AG20443 (cell line): ENCODE measurements at places on chromosomes 7 and 10.

- no peak for DNase-seq
Observed at GRCh38 chr10:64286533-64286932, 765.3 kb downstream of the REEP3 start.

- DNase-seq, result no peak
Observed at GRCh38 chr10:110746969-110747608, 103.0 kb downstream of the RBM20 start.

DNA sequence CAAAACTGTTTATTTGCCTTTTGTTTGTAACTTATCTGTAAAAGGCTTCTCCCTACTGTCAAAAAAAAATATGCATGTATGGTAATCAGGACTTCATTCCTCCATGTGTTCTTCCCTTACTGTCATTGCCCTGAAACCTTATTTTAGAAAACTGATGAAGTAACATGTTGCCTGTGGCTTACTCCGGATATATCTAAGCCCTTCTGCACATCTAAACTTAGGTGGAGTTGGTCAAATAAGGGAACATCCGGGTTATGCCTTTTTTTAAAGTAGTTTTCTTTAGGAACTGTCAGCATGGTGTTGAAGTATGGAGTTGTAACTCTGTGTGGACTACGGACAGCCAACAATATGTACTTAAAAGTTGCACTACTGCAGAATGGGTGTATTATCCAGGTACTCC is 6.2 kb downstream of the SAR1A start:
- no peak for DNase-seq

- peak; percentile 38 for DNase-seq
Observed at GRCh38 chr7:137989094-137989493, 12.8 kb downstream of the CREB3L2 start.

DNA sequence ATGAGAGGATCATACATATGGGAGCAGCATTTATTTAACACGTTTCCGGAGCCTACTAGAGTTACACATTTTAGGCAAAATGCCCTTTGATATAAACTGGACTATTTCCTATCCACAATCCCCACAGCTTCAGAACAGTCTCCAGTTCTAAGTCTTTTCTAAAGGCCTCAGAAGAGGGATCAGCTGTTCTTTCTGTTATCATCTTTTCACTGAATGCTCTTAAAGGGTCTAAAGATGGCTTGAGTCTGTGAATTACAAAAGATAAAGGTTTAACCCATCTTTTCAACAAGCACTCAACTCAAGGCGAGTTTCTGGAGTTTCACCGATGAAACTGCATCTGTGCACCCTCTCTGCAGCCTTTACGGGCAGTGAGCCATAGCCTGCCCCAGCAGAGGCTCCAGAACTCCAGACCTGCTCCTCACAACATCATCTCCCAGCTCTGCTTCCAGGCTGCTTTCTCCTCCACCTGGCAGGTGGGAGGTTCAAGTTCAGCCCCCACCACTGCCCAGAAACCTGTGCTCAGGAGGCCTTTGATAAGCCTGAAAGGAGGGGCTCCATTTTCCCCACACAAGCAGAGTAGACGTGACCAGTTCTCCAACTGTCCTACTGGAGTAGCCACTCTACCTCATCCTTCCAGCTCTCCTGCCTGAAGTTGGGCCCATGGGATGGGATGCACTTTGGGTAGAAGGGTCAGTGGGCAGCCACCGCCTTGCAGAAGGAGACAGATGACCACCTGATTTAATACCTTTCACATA is 53.4 kb downstream of the HSPA12A start:
- no peak for DNase-seq

GRCh38 chr10:80528185-80528700 is 9.5 kb upstream of the SH2D4B start:
- no peak for DNase-seq

GRCh38 chr7:15937571-15937970 is 251.1 kb upstream of the MEOX2 start:
- no peak for DNase-seq

DNA sequence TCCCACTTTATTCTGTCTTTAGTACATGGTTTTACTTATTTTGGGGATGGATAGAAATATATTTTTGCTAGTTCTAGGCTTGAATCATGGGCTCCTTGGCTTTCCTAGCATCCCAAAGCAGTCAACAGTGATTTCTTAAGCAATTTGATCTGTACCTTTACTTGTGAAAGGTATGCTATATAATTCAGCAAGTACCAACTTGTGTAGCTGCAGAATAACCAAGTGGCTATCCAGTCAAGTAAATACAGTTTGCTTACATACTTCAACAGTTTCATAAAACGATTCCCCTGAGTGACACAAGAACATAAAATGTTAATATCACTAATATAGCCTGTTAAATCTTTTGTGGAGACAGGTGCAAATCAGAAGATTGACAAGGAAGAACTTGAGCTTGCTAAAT is 67.2 kb downstream of the PODXL start:
- no peak for DNase-seq

- peak; percentile 21 for DNase-seq
Observed at GRCh38 chr10:110912374-110912773, 6.6 kb downstream of the BBIP1 start.

DNA sequence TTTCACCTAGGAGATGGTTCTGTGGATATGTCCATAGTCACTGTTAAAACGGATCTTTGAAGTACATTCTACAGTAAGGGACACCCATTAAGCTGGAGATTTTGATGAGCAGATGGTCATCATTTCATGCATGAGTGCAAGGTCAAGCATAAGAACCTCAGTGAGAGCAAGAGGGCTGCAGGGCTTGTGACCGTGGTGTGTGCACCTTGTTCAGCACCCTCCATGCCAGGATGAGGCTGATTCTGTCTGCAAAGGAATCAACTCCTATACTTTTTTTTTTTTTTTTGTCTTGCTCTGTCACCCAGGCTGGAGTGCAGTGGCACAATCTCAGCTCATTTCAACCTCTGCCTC is 17.6 kb downstream of the PDSS1 start:
- DNase-seq, result no peak

DNA sequence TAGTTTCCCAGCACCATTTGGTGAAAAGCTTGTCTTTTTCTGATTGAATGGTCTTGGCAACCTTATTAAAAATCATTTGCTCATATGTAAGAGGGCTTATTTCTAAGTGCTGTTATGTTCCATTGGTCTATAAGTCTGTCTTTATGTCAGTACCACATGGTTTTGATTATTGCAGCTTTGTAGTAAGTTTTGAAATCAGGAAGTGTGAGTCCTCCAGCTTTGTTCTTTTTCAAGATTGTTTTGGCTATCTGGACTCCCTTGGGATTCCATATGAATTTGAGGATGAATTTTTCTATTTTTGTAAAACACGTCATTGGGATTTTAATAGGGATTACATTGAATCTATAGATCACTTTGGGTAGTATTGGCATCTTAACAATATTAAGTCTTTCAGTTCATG is 5.4 kb downstream of the KIF11 start:
- DNase-seq, result no peak

- no peak for DNase-seq
Observed at GRCh38 chr10:48599830-48600134, 5.1 kb downstream of the ARHGAP22 start.

DNA sequence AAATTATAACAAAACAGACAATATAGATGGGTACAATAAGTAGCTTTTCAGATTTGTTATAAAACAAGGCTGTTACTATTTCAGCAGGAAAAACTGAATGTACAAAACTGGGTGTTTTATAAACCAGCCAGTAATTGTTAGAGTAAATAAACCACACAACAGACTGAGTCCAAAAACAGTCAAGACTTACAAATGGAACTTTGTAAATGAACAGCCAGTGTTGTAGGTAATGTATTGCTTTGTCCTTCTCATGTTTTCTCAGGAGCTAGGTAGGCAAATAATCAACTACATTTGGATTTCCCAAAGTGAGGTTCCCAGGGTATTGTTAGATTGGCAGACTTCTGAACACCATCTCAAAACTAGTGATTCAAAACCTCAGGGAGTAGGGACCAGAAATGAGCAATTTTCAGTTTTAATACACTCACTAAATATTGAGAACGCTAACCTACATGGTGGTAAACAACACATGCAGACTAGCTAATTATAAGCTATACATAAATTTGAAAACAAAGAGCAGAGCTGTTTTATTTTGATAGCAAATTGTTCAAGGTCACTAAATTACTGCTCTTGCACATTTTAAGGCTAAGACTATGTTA is 36.2 kb downstream of the HERPUD2 start:
- no peak for DNase-seq
